ENCODE measurements at places on chromosomes 12 and 14. TPM values are rescaled to one million over a fixed set of nuclear protein-coding genes. Genes with fewer than 3 reads are reported as not detected.

The AICDA gene
- polyA plus RNA-seq: 0.03 TPM

The PIP4P1 gene
- 31.9 TPM for polyA plus RNA-seq

The NGB gene
- not detected for polyA plus RNA-seq

The CLEC4A gene
- 2.5 TPM for polyA plus RNA-seq

The KLRG1 gene
- 1.8 TPM for polyA plus RNA-seq

The BATF gene
- polyA plus RNA-seq: 1.7 TPM

The HSPB8 gene
- 442 TPM for polyA plus RNA-seq

The RAD51AP1 gene
- 0.46 TPM for polyA plus RNA-seq

The KLHL33 gene
- polyA plus RNA-seq: 0.13 TPM

All from heart right ventricle (tissue), 16 donors.